ENCODE measurements at places on chromosomes 7 and 10. TPM values are rescaled to one million over a fixed set of nuclear protein-coding genes. Genes with fewer than 3 reads are reported as not detected.
A peak's percentile ranks its signal among the peaks of the same experiment; 100 is the strongest.

DNA sequence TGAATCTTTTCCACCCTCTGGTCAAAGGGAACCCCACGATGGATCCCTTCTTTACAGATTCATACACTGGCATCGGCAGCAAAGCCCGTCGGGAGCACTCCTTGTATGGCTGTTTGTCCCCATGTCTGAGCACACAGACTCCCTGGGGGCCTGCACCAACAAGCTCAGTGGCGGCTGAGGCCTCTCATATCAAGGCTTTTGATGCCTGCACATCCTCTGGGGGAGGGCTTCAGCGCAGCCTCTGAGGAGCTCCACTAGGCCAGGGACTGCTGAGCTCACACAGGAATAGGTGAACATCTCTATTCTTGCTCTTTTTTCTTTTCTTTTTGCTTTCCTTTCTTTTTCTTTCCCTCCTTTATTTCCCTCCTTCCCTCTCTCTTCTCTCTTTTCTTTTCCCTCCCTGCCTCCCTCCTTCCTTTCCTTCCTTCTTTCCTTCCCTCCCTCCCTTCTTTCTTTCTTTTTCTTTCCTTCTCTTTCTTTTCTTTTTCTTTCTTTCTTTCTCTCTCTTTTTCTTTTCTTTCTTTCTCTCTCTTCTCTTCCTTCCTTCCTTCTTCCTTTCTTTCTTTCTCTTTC lies 174.6 kb downstream of the CCDC3 start:
- H3K36me3 ChIP-seq = no peaks in the 10 kb centered on the region
- no peak overlapping the region for H3K4me3 ChIP-seq
- no peaks in the 10 kb centered on the region for H3K4me1 ChIP-seq
- no peak for DNase-seq

DNA sequence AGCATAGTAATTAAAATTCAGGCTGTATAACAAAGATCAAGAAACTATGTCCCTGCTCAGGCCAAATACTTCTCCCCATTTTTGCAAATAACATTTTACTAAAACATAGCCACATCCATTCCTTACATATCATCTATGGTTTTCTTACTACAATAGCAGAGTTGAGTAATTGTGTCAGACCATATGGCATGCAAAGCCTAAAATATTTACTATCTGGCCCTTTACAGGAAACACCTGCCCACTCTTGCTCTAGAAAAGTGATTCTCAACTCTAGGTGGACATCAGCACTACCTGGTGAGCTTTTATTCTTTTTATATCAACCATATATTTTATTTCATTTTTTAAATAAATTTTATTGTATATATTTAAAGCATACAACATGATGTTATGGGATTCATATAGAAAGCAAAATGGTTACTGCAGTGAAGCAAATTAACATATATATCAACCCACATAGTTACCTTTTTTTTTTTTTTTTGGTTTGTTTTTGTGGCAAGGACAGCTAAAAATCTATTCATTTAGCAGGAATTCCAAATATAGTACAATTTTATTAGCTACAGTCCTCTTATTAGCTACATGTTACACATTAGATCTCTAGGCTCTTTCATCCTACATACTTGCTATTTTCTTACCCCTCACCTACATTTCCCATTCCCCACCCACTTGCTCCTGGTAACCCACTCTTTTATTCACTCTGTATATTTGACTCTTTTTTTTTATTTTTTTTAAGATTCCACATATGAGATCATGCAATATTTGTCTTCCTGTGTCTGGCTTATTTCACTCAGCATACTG lies 19.6 kb downstream of the ABI1 start:
- H3K4me3 ChIP-seq = no peak overlapping the region
- H3K36me3 ChIP-seq = no peaks in the 10 kb centered on the region
- H3K27ac ChIP-seq = no peak overlapping the region
- DNase-seq = no peak
- peaks cover 31% of the 10 kb centered on the region for H3K4me1 ChIP-seq

DNA sequence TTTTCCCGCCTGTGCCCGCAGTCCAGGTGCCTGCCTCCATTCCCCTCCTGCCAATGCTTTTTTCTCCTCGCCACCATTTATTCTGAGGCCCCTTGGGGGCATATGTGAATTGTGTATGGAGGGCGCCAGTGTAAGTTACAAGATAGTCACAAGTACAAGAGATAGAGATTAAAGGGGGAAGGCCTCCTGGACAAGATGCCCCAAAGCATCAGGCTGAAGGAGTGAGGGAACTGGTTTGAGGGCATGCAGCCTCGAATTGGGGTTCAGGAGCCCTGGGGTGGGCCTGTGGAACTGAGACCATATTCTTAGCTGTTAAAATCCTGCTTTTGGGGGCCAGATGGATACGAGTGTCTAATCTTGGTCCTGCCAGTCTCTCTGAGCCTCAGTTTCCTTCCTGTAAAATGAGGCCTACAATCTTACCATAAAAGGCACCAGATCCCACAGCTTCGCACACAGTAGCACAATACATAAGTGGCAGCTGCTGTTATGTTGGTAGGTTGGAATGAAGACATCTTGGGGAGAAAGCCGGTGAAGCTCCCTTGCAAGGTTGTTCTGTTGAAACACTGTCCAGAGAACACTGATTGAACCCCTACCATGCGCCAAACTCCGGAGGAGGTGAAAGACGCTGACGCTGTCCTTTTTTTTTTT lies 545 bp upstream of the COMTD1 start:
- DNase-seq = no peak
- H3K27ac ChIP-seq = peak overlapping the region; percentile 91
- no peaks in the 10 kb centered on the region for H3K4me1 ChIP-seq
- peaks cover 8% of the 10 kb centered on the region for H3K36me3 ChIP-seq
- no peaks in the 10 kb centered on the region for H3K27me3 ChIP-seq

GRCh38 chr10:132670546-132671227 lies 115.3 kb downstream of the NKX6-2 start:
- H3K4me3 ChIP-seq = no peak overlapping the region
- no peaks in the 10 kb centered on the region for H3K27me3 ChIP-seq
- no peak overlapping the region for H3K27ac ChIP-seq

- DNase-seq = no peak
- peaks cover 59% of the 10 kb centered on the region for H3K36me3 ChIP-seq
- H3K4me1 ChIP-seq = peaks cover 22% of the 10 kb centered on the region
- no peaks in the 10 kb centered on the region for H3K27me3 ChIP-seq
Measured at GRCh38 chr7:1541431-1542162, 11.1 kb downstream of the MAFK start.

Gene AOC1
- total RNA-seq = not detected

- peaks cover 37% of the 10 kb centered on the region for H3K36me3 ChIP-seq
- no peak overlapping the region for H3K27ac ChIP-seq
- no peaks in the 10 kb centered on the region for H3K27me3 ChIP-seq
- no peak for DNase-seq
- H3K4me3 ChIP-seq = no peak overlapping the region
Measured at GRCh38 chr10:27150261-27150660, 3.9 kb downstream of the YME1L1 start.

DNA sequence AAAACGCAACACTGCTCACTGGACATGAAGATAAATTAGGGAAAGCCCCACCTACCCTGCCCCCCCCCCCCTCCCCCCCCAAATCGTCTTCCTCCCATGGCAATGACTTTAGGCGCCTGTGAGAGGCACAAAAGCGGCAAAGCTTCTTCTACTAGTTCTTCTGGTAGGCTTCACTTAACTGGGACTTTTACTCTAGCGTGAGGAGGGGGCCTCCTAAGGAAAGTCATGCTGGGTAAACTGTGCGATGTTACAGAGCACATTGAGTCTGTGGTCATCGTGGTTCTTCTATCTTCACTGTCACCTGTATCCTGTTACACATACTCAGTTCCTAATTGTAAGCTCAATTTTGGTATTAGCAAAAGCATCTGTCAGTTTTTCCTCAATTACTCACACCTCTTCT lies 25.1 kb downstream of the HSPB1 start:
- H3K4me1 ChIP-seq = peaks cover 80% of the 10 kb centered on the region
- peak overlapping the region; percentile 7 for H3K4me3 ChIP-seq
- no peak for DNase-seq
- no peaks in the 10 kb centered on the region for H3K27me3 ChIP-seq

DNA sequence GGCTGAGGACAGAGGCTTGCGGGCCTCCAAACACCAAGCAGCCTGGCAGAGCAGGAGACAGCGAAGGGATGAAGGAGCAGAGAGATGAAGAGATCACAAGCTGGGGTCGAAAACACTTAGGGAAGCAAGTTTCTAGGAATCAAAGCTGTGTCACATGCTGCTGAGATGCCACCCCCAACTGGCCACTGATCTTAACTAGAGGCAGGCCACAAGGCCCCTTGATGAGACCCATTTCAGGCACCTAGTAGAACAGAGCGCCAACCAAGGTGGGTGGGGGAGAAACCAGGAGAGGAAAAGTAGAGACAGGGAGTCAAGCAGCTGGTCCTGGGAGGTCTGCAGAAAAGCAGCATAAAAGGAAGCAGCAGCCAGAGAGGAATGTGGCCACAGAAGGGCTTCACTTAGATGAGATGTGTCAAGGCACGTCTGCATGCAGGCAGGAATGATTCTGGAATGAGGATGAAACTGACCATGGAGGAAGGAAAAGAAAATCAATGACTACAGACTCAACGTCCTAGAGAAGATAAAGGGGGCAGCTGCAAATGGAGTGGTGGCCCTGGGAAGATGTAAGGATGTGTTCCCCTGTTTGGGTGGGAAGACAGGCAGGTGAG lies 85.0 kb upstream of the DDC start:
- H3K4me1 ChIP-seq = peaks cover 32% of the 10 kb centered on the region
- H3K36me3 ChIP-seq = no peaks in the 10 kb centered on the region
- H3K4me3 ChIP-seq = no peak overlapping the region
- no peaks in the 10 kb centered on the region for H3K27me3 ChIP-seq
- H3K27ac ChIP-seq = no peak overlapping the region

GRCh38 chr10:16777473-16778370 lies 39.5 kb downstream of the RSU1 start:
- H3K4me1 ChIP-seq = peaks cover 30% of the 10 kb centered on the region
- DNase-seq = no peak
- peaks cover 21% of the 10 kb centered on the region for H3K36me3 ChIP-seq
- H3K27ac ChIP-seq = no peak overlapping the region
- H3K27me3 ChIP-seq = no peaks in the 10 kb centered on the region
- H3K4me3 ChIP-seq = no peak overlapping the region

- H3K4me3 ChIP-seq = no peak overlapping the region
- no peak for DNase-seq
- H3K27ac ChIP-seq = no peak overlapping the region
- peaks cover 2% of the 10 kb centered on the region for H3K27me3 ChIP-seq
Measured at GRCh38 chr10:43049081-43049551, 27.8 kb upstream of the RET start.

Gene GNGT1
- total RNA-seq = not detected

Gene ZNF804B
- not detected for total RNA-seq

Gene GPR15LG
- not detected for total RNA-seq

DNA sequence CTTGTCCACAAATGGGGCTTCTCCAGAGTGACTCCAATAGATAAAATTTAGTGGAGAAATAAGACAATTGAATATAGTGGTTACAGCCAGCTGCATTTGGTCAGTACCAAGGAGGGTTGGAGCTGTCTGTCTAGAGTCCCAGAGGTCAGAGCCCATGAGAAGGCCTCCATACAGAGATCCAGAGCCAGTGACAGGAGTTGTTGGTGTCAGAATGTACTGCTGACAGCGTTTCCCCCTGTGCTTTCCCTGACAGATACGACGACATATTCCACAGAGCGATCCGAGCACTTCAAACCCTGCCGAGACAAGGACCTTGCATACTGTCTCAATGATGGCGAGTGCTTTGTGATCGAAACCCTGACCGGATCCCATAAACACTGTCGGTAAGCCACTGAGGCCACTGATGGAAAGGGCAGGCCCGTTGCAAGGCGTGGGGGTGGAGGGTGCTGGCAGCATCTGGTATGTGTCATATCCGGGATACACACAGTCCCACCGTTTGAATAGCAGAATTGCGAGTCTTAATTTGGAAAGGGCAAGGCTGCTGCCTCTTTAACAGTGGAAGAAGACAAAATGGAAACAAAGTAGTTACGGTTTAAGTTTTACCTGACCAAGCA lies 483.6 kb downstream of the NRG3 start:
- no peak overlapping the region for H3K27ac ChIP-seq
- no peaks in the 10 kb centered on the region for H3K27me3 ChIP-seq
- no peak overlapping the region for H3K4me3 ChIP-seq
- no peaks in the 10 kb centered on the region for H3K36me3 ChIP-seq
- no peak for DNase-seq

- no peaks in the 10 kb centered on the region for H3K36me3 ChIP-seq
- H3K4me3 ChIP-seq = no peak overlapping the region
- H3K4me1 ChIP-seq = no peaks in the 10 kb centered on the region
- no peak for DNase-seq
- no peaks in the 10 kb centered on the region for H3K27me3 ChIP-seq
Measured at GRCh38 chr7:45435846-45436245, 138.3 kb upstream of the ADCY1 start.

DNA sequence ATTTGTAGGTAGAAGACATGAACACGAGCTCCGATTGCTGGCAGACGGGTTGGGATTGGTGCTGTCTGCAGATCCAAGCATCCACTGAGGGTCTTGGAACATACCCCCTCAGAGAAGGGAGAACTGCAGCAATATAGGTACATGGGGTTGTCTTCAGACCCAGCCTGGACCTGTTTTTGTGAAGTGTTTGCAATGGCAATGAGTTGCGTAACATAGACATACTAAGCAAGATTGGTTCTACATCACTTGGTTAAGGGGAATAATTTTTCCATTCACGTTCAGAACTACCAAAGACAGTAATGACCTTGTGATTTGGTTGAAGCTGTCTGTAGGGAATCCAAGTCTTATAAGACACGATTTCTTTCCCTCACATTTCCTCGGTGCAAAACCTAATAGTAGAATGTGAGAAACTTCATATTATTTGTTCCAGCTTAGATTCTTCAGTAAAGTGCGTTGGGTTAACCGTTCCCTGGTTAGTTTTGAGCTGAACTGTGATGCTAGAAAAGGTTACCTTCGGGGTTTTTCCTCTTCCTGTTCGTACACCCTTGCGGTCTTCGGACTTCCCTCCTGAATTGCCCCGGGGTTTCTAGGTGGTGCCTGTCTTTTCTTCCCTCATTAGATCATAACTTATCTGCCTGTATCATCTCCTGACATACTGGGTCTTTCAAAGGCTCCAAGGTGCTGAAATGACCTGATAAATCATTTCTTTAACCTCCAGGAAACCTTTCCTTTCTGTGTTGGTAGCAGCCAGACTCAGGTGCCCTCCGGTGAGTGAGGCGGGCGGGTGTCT lies 14.4 kb downstream of the PROSER2 start:
- H3K4me1 ChIP-seq = peaks cover 4% of the 10 kb centered on the region
- no peaks in the 10 kb centered on the region for H3K36me3 ChIP-seq
- H3K27me3 ChIP-seq = no peaks in the 10 kb centered on the region
- no peak overlapping the region for H3K4me3 ChIP-seq
- no peak for DNase-seq

DNA sequence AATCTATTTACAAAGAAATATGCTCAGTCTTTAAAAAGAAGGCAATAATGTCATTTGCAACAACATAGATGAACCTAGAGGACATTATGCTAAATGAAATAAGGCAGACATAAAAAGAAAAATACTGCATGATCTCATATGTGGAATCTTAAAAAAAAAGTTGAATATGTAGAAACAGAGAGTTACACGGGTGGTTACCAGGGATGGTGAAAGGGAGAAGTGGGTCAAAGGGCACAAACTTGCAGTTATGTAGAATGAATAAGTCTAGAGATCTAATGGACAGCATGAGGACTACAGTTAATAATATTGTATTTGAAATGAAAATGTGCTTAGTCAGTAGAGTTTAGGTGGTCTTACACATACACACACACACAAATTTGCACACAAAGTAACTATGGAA lies 88.2 kb upstream of the CCDC71L start:
- no peaks in the 10 kb centered on the region for H3K4me1 ChIP-seq
- no peak overlapping the region for H3K4me3 ChIP-seq

- no peaks in the 10 kb centered on the region for H3K4me1 ChIP-seq
- no peak overlapping the region for H3K27ac ChIP-seq
- no peak for DNase-seq
- no peaks in the 10 kb centered on the region for H3K27me3 ChIP-seq
Measured at GRCh38 chr10:63064706-63065105, 68.4 kb upstream of the NRBF2 start.

GRCh38 chr7:7639421-7639820 lies 1.1 kb upstream of the UMAD1 start:
- no peaks in the 10 kb centered on the region for H3K36me3 ChIP-seq
- no peak for DNase-seq
- peak overlapping the region; percentile 89 for H3K4me3 ChIP-seq

Gene TAS2R39
- total RNA-seq = not detected

Measured in psoas muscle (tissue), 8 donors.